ENCODE measurements at places on chromosomes 12 and 14. TPM values are rescaled to one million over a fixed set of nuclear protein-coding genes. Genes with fewer than 3 reads are reported as not detected.

The NINJ2 gene
- total RNA-seq, result not detected

The INHBC gene
- not detected for total RNA-seq

The PLBD1 gene
- total RNA-seq, result not detected

The RNASE7 gene
- total RNA-seq, result not detected

The DHRS7 gene
- total RNA-seq, result 62.7 TPM

The MGP gene
- total RNA-seq, result 0.09 TPM

Measured in A172 (cell line).